HEK293T (cell line): ENCODE measurements at places on chromosomes 13 and 19.

- DNase-seq = no peak
Observed at GRCh38 chr13:30019648-30020626, 169.5 kb upstream of the UBL3 start.

DNA sequence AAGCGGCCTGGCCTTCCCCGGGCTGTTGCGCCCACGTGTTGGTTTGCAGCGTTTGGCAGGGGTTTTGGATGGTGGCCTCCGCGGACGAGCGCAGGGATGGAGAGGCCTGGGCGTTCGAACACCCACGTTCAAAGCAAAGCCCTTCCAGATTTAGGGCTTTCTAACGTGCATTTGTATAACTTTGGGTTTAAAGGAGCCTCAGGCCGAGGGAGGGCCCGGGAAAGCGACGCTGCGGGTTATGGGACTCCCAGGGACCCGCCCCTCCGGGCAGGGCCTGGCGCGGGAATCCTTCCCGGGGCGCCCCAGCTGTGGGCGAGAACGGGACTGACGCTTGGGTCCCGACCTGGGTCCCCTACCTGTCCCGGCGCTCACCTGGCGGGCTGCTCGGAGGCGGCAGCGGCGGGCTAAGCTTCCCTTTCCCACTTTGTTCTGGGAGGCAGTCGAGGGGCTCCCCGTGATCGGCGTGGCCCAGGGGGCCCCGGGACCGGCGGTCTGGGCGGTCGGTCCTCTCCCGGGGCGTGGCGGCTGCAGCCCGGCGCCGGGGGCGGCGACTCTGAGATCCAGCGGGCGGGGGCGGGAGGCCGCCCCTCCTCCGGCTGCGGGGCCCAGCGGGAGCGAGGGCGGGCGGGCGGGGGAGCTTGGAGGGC is at the start of gene FBXO17:
Gene FBXO17 (minus strand): TSS at position 529 of the 647 bp plus-strand sequence. CDS start 25,423 bp downstream, outside the sequence.
- DNase-seq = peak; percentile 70

DNA sequence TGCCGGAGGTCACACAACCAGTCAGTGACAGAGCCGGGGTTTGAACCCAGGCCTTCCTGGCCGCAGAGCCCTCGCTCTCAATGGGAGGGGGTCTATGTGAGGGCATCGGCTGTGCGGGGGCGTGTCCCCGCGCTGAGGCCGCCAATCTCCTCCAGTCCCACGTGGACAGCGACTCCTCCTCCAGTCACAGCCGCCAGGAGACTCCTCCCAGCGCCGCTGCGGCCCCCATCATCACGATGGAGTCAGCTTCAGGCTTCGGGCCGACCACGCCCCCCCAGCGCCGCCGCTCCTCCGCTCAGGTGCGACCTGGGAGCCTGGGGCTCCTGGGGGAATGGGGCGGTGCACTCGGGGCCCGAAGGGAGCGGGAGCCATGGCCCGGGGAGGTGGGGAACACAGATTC is 6.0 kb downstream of the SPRED3 start:
- no peak for DNase-seq

DNA sequence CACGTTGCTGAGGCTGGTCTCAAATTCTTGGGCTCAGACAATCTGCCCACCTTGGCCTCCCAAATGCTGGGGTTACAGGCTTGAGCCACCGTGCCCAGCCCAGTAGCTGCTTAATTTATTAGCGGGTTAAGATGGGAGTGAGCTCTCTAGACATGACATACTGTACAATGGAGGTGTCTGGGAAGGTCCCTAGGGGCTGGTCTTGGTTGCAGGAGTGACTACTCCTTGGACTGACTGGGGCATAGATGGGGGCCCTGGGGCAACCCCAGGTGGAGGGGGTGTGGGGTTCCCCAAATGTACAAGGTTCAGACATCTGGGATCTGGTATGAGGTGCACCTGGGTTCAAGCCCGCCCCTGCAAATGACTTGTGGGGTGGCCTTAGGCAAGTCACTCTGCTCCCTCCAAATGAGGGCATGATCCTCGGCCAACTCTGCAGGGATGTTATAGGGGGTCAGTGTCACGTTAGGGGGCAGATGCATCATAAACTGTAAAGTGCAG is 12.8 kb downstream of the CIB3 start:
- DNase-seq = no peak

DNA sequence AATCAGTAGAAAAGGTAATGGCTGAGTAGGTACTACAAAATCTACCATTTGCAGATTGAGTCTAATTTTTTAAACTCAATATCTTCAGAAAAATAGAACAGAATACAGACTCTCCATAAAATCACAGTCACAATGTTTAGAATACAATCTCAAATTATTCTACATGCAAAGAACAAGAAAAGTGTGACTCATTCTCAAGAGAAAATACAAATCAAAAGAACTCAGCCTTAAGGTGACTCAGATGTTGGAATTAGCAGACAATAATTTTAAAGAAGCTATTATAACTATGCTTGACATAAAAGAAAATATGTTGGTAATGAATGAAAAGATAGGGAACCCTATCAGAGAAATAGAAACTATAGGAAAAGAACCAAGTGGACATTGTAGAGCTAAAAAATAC is 78.9 kb downstream of the RXFP2 start:
- no peak for DNase-seq

DNA sequence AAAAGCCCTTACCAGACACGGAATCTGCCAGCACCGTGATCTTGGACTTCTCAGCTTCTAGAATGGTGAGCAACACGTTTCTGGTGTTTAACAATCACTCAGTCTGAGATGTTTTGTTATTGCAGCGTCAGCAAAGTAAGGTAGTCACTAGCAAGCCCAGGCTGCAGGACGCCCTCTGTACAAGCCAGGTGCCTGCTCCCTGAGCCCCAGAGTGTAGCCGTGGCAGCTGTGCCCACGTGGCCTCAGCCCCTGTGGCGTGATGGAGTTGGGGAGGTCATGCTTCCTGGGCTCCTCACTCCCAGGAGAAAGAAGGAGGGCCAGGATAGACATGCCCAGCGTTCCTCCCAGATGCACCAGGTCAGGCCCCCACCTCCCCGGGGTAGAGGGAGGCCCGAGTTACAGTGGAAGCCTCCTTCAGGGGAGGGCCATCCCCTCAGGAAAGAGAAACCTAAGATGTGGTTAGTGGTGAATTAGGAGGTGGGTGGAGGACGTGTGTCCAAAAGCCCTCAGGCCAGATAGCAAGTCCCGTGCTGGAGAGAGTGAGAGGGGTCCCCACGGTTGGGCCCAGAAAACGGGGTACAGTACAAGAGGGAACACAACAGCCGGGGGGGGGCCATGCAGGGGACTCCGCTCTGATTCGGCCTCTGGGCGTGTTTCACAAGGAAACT is 169.6 kb upstream of the SOX1 start:
- no peak for DNase-seq

- no peak for DNase-seq
Observed at GRCh38 chr13:82522872-82523271, 1359.4 kb downstream of the SLITRK1 start.

- DNase-seq = no peak
Observed at GRCh38 chr19:22026687-22027086, 15.9 kb upstream of the ZNF208 start.

- DNase-seq = no peak
Observed at GRCh38 chr19:46374536-46375475, 27.9 kb downstream of the PPP5C start.

- no peak for DNase-seq
Observed at GRCh38 chr13:112782429-112783010, 92.7 kb downstream of the ATP11A start.

DNA sequence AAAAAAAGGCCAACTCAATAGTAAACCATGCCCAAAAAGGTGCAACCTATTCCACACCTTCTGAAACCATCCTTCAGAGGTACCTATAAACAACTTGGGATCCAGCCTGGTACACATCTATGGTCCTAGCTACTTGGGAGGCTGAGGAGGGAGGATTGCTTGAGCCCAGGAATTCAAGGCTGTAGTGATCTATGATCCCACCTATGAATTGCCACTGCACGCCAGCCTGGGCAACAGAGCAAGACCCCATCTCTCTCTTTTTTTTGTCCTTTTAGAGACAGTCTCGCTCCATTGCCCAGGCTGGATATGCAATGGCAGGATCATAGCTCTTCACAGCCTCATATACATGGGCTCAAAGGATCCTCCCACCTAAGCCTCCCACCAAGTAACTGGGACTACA is 26.0 kb downstream of the ZSWIM4 start:
- no peak for DNase-seq

DNA sequence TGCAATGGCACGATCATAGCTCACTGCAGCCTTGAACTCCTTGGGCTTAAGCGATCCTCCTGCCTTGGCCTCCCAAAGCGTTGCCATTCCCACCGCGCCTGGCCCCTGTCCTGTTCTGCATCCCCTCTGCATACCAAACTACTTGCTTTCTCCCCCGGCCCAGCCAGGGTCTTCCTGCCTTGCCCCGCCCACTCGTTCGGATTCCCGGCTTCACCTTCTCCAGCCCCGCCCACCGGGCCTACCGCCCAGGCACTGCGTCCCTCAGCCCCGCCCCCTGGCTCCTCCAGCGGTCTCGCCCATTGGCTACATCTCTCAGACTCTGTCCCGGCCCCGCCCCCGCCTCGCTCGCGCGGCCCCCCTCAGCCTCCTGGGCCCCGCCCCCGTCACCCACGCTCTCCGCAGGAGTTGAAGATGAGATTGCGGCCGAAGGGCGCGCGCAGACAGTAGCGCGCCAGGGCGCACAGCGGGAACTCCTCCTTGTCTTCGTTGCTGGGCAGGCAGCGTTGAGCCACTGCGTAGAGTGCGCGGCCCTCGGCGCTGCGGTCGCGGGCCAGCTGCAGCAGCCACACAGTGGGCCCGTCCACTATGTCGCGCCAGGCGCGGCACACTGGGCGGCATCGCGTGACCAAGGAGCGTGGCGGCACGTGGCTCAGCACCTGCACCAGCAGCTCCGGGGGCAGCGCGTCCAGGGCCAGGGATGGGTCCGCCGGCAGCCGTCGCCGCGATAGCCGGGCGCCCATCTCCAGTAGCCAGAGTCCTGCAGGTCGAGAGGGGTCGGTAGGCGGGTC is 19.0 kb downstream of the MRPS12 start:
- DNase-seq = no peak

- no peak for DNase-seq
Observed at GRCh38 chr13:27962982-27963381, 6.1 kb downstream of the CDX2 start.

- DNase-seq = no peak
Observed at GRCh38 chr13:34208336-34208735, 390.4 kb downstream of the RFC3 start.

GRCh38 chr19:4233282-4233853 is 4.0 kb downstream of the EBI3 start:
- DNase-seq = peak; percentile 70

DNA sequence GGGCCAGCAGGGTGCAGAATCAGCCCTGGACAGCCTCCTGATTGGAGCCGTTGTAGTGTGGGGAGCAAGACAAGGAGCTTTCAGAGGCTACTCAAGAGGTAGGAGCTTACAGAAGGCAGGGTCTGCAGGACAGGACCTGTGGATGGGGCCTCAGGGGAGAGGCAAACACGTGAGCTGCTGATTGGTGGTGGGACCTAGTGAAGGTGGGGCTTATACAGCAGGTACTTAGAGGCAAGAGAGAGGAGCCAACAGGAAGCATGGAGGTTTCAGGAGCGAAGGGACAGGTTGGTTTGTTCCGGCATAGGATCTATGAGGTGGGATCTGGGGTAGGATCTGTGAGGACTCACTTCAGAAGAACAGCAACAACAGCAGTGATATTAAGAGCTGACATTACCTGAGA is 32.4 kb downstream of the ZSWIM4 start:
- no peak for DNase-seq

- DNase-seq = no peak
Observed at GRCh38 chr19:40605216-40605971, 4.2 kb downstream of the LTBP4 start.

DNA sequence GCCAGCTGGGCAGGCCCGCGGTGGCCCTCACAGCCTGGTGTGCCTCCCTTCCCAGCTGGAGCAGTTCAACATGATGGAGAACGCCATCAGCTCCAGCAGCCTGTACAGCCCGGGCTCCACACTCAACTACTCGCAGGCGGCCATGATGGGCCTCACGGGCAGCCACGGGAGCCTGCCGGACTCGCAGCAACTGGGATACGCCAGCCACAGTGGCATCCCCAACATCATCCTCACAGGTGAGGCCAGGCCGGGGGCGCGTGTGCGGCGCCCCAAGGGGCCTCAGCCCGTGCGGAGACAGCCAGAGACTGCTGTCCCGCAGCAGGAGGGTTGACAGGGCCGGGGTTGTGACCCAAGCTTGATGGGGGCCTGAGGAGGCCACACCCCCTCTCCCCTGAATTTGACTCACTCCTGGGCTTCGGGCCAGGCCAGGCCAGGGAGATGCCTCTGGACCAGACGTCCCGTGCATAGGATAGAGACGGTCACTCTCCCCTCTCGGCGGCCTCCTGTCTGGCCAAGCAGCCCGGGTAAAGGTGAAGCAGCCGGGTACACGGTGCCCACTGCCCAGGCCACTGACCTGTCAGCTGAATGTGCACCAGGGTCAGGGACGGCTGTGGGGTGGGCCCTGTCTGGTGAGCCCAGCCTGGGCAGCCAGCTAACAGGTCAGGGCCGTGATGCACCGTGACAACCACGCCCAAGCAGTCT is 15.4 kb downstream of the COMP start:
- no peak for DNase-seq

DNA sequence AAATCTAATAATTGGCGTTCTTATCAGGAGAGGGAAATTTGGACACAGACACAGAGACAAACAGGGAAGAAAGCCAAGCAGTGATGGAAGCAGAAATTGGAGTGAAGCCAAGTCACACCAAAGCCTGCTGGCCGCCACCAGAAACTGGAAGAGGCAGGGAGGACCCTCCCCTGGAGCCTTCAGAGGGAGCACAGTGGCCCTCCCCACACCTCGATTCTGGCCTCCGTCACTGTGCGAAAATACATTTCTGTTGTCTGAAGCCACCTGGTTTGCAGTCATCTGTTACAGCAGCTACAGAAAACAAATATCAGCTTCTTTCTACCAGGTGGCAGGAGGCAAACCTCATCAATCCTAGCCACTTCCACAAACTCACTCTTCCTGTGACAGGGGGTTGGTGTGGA is 8.3 kb upstream of the TLE6 start:
- DNase-seq = no peak

DNA sequence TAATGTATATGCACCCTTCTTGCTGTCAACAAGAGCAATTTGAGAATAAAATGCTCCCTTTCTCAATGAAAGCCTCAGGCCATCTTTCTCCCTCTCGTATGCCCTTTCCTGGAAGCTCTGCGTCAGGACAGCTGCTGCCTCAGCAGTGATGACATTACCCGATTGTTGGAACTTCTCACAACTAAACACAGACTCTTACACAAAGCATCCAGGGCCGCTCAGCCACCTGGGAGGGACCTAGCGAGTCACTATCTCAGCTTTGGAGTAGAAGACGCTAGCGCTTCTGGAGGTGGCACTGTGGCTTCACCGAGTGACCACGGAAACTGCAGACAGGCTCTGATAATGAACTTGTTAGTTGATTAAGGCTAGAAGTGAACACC is 153.2 kb upstream of the SOX1 start:
- no peak for DNase-seq

- DNase-seq = no peak
Observed at GRCh38 chr19:38616265-38616664, 1.5 kb downstream of the MAP4K1 start.

- DNase-seq = no peak
Observed at GRCh38 chr13:67367399-67367798, 137.3 kb upstream of the PCDH9 start.

GRCh38 chr19:52896431-52897137 is 851 bp downstream of the ZNF320 start:
- peak; percentile 7 for DNase-seq
